ENCODE measurements at places on chromosomes 6 and 20.

DNA sequence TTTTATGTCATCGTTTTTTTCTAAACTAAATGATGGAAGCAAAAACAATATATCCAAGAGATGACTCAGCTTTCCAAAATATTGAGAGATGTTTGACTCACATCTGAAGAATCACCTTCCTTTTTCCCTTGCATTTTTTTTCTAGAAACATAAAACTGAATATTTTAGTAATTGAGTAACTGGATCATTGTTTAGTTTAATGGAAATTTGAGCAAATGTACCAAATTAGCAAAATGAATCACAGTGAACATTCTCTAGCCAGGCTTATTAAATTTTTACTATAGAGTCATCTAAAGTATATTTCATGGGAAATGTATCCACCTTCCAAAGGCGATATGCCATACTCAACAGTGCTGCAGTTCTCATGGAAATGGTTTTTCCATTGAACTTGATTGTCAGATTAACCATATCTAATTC is 145.5 kb downstream of the TENT5A start:
- no peak for DNase-seq

DNA sequence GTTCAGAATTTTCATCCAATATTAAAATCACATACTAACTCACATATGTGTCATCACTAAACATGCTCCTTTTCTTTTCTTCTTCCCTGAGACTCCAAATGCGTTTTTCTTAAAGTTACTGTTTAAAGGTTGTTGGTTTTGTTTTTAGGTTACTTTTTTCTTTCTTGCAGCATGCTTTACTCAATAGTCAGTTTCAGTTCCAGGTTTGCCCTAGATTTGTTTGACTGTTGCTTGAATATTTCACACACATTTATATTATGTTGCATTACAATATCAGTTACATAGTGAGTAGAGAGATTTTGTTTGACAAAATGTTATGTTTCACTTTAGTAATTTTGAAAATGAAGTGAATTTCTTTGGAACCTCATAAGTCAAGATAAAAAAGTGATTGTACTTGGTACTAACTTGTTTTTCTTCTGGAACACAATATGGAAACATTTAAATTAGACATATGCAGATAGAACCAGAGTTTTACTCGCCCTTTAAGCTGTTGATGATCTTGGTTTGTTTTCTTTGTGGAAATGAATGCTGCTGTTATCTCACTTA is 27.3 kb downstream of the FNDC1 start:
- no peak for DNase-seq

GRCh38 chr6:131005439-131006016 is 57.5 kb downstream of the EPB41L2 start:
- DNase-seq, result no peak

GRCh38 chr6:34531580-34532201 is 24.4 kb downstream of the SPDEF start:
- peak; percentile 55 for DNase-seq

- DNase-seq, result no peak
Measured at GRCh38 chr6:111471958-111472357, 11.1 kb downstream of the REV3L start.

DNA sequence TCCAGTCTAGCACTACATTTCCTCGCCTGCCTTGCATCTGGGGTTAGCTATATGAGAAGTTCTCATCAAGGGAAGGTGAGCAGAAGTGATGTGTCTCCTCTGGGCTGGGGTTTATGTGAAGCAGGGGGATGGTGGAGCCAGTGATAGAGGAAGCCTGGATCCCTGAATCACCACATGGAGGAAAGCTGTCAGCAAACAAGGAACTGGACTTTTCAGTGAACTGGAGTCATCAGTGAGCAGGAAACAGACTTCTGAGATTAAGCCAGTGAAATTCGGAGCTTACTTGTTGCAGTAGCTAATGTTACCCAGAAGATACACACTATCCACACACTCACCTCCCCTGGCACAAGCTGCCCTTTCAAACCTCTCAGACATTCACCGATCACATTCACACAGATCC is 13.4 kb upstream of the TOX2 start:
- no peak for DNase-seq

GRCh38 chr6:138815797-138816528 is 20.1 kb downstream of the ECT2L start:
- DNase-seq, result peak; percentile 48

- peak; percentile 66 for DNase-seq
Measured at GRCh38 chr6:159969204-159969912, 476 bp downstream of the IGF2R start.

GRCh38 chr6:154266560-154267099 is 90.0 kb downstream of the IPCEF1 start:
- DNase-seq, result no peak

GRCh38 chr6:21128601-21129000 is 464.9 kb upstream of the SOX4 start:
- no peak for DNase-seq

- no peak for DNase-seq
Measured at GRCh38 chr20:21498635-21499034, 15.2 kb downstream of the NKX2-2 start.

DNA sequence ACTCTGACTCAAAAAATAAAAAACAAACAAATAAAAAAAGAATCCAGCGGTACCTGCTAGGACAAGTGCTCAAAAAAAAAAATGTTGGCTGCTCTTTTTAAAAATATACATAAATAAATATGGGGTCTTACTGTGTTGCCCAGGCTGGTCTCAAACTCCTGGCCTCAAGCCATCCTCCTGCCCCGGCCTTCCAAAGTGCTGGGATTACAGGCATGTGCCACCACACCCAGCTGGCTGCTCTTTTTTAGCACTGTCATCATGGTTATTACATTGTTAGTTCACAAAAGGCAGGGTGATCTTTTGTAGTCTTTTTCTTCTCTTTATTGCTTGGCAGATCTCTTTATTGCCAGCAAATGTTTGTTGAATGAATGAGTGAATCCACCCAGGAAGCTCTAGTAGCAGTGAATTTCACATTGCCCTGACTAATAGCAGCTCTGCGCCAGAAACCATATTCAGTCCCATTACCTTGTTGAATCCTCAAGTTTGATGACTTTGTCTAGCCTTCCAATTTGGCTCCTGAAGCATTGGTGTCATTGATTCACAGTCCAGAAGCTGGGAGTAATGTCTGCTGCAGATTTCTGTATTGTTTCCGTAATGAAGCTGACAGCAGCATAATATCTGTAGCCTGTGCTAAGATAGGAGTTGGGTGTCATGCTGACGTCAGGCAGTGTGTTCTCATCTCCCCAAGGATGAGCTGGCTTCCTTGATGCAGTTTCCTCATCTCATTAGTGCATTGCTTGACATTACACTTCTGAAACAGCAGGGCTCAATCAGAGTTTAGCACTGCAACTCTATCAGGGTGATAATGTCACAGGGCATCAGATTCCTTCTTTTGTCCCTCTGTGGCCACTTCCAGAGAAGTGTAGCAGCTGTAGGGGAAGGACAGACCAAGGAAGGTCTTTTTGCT is 84.9 kb upstream of the TGM3 start:
- no peak for DNase-seq

Data from erythroblast (primary cell).